ENCODE measurements at places on chromosomes 2 and 18.

DNA sequence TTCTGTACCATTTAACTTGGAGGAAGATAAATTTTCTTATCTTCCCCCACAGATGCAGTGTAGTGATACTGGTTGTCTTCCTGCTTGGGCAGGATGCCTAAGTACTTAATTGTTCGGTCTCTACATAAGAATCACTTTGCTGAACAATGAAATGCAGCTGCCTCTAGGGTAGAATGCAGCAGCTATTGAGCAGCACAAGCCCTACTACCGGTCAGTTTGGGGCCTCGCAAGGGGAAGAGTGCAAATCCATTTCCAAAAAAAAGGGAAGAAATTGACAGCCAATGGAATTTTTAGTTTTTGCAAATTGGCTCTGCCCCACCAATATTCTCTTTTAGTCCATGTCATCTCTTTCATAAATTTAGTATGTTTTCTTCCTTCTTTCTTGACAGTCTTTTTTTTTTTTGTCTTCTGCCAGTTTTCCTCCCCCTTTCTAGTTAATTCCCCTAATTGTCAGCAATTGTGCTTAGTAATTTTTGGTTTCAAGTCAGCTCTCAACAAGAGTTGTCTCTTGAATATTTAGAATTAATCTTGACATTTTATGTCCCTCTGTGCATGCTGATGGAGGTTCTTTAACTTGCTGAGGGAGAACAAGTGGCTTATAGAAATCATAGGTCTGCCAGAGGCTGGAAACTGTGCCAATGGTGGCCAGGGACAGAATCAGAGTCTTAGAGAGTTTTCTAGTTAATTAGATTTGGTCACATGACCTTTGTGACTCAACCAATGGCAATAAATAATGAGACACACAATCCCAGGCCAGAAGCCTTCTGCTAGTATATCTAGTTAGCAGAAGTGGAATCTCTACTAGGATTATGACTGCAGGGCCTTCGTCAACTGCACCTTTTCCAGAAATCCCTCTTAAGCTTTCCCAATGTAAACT, 270.0 kb downstream of the CTNNA2 start:
- no peak for DNase-seq

DNA sequence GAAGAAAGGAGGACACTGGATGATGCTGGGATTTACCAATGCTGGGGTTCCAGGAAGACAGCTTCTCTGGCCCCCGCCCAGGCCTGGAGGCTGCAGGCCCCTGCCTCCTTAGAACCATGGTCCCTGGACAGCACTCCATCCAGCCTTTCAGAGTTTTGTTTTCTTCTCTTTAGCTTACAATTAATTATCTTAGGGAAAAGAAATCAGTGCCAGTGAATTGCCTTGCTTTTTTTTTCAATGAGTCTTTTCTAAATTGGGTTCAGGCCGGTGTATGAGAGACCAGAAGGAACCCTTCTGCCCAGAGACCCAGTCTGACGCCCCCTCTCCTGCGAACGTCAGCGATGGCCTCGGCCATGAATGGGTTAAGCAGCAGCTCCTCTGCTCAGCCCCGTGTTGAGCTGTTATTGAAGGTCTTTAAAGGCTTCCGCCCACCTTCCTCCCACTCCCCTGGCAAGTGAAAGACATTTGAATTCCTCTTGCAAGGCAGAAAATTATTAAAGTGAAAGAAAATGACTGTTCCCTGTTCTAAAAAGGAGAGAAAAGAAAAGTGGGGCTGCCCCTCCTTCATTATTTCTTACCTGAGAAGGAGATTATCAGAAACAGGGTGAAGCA, 65.7 kb upstream of the CHMP1B start:
- DNase-seq: no peak

- no peak for DNase-seq
These were observed 14.0 kb upstream of the IMP4 start for GRCh38 chr2:130328710-130329109.

DNA sequence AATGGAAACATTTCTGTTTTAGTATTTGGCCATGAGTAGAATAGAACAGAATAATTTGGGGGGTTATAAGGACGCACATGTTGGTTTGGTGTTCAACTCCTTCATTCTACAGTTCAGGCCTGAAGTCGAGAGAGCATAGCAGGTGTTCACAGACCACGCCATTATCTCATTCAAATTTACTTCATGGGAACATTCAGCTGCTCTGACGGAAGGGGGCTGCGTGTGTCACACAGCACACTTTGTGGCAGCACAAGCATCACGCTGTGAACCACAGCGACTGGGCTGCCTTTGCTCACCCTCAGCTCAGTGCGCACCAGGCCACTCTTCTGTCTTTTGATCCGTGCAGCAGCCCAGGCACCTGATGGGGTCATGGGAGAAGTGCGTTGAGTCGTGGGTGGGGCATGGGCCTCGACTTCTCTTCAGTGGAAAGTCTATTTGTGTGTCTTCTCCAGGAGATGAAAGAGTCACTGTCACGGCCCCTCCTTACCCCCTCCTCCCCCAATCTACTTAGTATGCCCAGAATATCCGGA, 348.6 kb upstream of the SALL3 start:
- no peak for DNase-seq

GRCh38 chr2:219124381-219125110, 36.1 kb downstream of the NHEJ1 start:
- DNase-seq: no peak

GRCh38 chr2:27024188-27024587, 8.6 kb upstream of the TMEM214 start:
- DNase-seq: peak; percentile 45

- no peak for DNase-seq
These were observed 273.7 kb downstream of the NOL4 start for GRCh38 chr18:33951031-33951430.

GRCh38 chr2:180017784-180018183, 10.7 kb upstream of the CWC22 start:
- DNase-seq: peak; percentile 9

- DNase-seq: no peak
These were observed 63.1 kb downstream of the FAM171B start for GRCh38 chr2:186757009-186757408.

DNA sequence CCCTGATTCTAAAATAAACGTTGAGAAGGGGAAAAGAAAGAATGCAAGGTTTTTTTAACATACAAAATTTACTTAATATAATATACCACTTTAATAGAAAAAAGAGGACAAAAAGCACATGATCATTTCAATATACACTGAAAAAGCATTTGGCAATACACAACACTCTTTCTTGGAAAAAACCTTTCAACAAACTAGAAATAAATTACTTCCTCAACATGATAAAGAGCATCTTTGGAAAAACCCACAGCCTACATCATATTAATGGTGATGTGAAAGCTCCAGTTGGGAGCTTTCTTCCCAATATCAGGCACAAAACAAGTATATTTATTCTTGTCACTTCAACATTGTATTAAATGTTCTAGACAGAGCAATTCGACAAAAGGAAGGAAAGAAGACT, 3.0 kb upstream of the POLR1B start:
- no peak for DNase-seq

DNA sequence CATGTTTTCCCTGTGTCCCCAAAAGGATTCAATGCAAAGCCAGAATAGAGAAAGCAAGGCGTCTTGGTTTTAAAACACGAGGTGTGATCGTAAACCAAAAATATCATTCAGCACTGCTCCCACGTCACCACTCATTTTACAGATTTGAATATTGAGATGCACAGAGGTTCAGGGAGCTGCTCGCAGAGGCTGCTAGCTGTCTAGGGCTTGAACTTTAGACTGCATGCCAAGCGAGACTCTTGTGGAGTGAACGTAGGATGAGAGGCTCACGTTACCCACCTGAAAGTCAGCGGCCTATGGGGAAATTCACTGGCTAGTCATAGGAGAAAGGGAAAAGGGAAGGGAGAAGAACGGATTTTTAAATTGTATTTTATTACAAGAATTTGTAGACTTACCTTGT, 130.1 kb downstream of the MBP start:
- no peak for DNase-seq

GRCh38 chr2:164781394-164781793, 60.2 kb downstream of the COBLL1 start:
- DNase-seq: no peak

DNA sequence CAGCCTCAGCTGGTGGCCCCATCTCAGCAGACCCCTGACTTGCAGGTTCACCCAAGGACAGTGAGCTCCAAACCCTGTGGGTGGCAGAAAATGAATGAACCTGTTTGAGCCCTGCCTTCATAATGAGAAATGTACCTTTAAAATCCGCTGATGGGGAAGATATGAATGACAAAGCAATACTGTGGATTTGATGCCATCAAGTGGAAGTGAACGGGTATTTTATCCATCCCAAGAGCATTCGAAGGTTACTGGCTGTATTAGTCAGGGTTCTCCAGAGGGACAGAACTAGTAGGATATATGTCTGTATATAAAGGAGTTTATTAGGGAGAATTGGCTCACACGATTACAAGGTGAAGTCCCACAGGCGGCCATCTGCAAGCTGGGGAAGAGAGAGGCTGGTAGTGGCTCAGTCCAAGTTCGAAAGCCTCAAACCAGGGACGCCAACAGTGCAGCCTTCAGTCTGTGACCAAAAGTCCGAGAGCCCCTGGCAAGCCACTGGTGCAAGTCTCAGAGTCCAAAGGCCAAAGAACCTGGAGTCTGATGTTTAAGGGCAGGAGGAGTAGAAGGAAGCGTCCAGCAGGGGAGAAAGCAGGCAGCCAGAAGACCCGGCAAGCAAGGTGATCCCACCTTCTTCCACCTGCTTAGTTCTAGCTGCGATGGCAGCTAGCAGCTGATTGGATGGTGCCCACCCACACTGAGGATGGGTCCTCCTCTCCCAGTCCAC, 32.1 kb downstream of the TOGARAM2 start:
- no peak for DNase-seq

- no peak for DNase-seq
These were observed 131.9 kb upstream of the NT5C1B start for GRCh38 chr2:18721038-18721922.

DNA sequence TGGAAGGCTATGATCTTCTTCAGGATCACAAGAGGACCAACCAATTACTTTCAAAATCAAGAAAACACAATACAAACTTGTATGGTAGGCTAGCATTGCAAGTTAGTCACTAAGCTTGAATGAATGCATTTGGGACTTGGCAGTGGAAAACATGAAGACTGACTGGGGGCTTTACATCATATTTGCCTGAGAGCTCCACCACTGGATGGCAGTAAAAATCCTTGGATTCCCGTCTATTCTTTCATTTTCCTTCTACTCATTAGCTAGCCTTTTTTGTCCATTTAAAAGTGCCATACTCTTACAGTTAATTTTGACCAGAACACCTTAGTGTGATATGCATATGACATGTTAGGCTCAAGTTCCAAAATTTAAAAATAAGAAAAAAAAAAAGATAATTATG, 63.5 kb upstream of the RASGRP3 start:
- no peak for DNase-seq

DNA sequence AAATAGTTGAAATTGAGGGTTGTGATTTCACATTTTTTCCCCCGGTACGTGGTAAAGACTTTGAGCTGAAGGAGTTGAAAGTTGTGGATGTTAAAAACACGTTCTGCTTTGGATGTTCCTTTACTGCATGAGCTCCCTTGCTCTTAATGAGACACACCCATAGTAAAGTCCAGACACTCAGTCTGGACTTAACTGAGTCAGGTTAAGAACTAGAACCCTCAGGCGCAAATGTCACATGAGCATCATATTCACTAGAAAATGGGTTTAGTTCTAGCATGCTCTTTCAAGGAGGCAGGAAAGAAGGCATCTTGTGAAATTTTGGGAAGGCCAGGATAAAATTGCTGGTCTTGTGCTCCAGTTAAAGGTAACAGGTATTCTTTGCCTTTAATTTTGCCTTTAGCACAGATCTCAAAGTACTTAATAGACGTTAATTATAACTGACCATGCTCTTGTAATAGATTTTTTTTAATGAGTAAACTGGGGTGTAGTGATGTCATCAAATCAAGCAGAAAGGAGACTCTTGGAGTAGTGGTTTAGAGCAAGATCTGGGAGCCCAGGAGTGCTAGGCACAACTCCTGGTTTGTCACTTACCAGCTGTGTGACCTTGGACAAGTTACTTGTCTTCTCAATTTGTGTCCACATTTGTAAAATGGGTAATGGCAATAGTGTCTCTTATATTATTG, 20.6 kb downstream of the ITGA6 start:
- no peak for DNase-seq

DNA sequence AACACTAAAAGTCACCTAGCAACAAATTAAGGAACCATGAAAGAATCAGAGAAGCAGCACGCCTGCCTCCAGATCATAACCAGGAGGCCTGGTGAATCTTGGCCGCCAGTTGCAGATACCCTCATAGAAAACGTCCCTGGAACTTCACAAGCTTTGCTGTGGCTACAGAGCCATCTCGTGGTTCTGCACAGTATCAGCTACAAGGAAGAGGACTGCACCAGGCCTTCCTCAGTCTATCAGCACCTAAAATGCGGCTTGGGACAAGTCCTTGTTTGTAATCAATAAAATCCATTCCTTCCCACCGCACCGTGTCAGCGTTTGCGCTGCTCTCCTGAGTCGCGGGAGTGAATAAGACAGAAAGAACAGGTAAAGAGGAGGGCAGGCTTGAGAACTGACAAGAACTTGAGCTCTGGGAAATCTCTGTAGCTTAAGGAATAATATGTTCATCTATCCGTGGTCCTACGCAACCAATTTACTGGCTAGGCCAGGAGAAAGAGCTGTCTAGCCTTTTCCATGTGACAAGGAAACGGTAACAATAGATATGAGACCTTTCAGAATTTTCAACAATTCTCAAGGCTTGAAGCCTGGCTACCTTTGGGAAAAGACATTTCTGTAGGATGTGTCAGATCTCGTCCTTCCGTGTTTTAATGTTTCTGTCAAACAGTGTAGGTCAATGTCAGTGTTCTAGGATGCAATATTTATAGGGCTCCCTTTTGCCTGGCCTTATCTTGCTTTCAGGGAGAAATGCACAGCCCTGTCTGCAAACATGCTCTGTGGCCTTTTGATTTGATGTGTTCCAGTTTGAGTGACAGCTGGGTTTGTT, 128.5 kb upstream of the RAB12 start:
- peak; percentile 55 for DNase-seq

- no peak for DNase-seq
These were observed 527.6 kb upstream of the ID2 start for GRCh38 chr2:8154270-8154669.

DNA sequence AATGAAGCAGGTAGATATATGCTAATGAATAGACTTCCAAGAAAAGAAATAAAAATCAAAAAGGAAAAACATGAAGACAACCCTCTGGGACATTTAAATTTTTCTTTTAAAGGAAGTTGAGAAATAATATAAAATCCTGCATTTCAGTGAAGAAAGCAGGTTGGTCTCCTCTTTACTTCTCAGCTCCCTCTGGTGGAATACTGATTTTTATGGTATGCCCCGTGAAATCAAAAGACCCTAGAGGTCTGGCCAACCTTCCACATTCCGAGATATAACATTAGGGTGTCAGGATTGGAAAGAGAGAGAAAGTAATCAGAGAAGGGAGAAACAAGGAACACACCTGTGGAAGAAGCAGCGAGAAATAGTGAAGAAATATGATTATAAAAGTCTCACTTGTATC, 72.7 kb downstream of the DNER start:
- no peak for DNase-seq

GRCh38 chr2:166314022-166314759, 61.6 kb downstream of the SCN9A start:
- no peak for DNase-seq

DNA sequence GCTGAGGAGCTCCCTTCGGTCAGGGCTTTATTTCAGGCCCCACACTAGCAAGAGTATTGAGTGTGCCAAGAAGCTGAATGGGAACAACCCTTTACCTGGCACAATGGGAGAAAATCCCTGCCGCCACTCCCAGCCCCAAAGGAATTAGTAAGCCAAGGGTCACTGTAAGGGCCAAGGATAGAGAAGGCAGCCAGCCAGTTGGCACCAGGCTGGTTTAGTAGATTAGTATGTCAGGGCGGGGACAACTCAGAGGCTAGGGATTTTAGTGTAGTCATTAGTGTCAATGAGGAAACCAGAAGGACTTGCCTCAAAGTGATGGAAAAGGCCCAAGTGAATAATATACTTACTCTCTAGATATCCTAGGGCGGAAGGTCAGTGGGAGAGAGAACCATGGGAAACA, 34.9 kb upstream of the CYP26B1 start:
- no peak for DNase-seq
